ENCODE measurements at places on chromosomes 7 and 10.
A peak's percentile ranks its signal among the peaks of the same experiment; 100 is the strongest.

- DNase-seq, result no peak
Measured at GRCh38 chr7:12257582-12257981, 46.5 kb downstream of the TMEM106B start.

GRCh38 chr10:73999703-74000102 lies 1.8 kb downstream of the VCL start:
- no peak for DNase-seq

DNA sequence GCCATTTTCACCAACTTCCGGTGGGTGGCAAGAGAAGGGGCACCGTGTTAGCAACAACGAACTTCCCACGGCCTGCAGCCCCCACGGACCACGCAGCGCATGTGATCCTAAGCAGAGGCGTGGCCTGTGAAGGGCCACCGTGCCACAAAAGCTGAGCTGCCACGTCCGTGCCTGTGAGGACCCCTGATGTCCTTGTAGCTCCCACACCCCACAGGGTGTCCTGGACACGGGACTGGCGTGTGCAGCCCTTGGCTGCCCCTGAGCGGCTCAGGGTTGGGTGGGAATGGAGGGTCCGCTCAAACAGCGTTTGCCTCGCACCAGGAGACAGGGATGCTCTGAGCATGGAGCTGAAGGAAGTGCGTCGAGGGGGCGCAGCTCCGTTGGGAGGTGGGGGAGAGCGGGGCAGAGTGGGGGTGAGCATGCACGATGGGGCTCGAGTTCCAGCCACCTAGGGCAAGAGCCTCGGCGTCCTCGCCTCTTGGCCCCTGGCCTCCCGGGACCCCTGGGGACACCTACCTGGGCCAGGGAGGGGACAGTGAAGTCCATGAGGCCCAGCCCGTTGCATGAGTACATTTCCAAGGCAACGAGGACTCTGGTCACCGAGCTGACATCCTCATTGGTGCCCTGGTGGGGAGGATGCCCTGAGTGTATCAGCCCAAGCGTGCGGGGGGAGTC lies 33.6 kb downstream of the CFAP46 start:
- no peak for DNase-seq

GRCh38 chr10:115950320-115950719 lies 322.7 kb downstream of the GFRA1 start:
- no peak for DNase-seq

DNA sequence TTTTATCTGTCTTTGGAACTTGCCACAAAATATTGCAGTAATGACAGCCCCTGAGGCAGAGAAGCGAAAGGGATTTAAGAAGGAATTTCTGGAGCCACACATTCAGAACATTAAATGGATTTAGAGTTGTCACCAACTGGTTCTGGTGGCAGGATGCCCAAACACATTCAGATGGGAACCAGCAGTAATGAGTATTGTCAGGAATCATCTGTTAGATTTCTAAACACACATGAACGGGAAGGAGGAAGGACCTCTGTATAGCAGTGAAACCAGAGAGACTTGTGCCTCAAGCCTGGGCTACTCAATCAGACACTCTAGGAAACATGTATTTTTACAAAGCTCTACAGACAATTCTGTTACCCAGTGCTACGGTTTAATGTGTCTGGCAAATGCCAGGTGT lies 103.8 kb upstream of the CCNY start:
- DNase-seq, result no peak

DNA sequence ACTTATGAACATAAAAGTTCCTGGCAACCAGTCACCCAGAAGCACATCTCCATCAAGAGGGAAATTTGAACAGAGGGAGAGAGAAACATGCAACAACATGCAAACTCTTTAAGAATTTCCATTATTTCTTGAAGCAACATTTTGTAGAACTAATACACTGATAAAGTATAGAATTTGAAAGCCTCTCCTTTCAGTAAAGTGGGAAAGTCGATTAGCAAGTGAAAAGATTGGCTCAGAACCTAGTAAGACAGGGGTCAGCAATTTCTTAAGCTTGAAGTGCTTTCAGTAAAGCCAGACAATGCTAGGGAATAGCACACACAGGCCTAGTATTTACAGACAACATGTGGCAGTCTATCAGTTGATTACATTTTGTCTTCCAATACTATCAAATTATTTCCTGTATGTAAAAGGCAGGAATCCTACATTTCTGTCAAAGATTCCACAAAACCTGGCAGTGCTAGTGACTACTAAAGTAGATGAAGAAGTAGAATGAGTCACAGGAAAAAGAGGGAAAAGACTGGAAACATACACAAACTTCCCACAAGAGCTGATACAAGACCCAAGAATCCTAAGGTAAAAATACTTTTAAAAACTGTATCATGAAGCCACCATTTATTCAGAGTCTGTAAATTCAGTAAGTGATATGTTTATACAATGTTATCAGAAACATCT lies 25.2 kb downstream of the DNAJC1 start:
- DNase-seq, result peak; percentile 23

DNA sequence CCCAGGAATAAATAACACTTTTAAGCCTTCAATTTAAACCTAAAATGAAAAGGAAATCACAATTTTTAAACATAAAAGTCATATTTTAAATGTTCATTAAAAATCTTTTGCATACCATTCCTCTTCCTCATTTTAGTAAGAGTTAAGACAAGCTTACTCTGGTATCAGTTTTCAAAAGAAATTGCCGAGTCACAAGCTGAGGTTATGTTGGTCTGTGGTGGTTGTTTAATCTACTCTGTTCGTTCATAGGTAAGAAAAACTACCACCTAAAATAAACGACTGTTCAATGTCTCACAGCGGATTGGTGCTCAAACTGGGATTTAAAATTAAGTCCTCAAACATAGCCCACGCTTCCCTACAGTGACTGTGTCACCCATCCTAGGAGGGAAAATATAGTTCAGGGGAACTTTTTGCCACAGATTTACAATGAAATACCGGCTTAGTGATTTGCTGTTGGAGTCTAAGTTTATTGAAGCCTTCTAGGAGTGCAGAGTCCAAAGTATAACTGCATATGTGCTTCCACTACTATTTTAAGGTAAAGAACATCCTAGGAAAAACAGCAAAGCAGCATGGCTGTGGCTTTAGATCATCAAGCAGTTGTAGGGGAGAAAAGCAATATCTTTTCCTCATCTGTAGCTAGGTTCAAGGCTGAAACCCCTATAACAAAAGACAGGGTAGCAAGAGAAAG lies 61.1 kb downstream of the GNAT3 start:
- DNase-seq, result no peak

DNA sequence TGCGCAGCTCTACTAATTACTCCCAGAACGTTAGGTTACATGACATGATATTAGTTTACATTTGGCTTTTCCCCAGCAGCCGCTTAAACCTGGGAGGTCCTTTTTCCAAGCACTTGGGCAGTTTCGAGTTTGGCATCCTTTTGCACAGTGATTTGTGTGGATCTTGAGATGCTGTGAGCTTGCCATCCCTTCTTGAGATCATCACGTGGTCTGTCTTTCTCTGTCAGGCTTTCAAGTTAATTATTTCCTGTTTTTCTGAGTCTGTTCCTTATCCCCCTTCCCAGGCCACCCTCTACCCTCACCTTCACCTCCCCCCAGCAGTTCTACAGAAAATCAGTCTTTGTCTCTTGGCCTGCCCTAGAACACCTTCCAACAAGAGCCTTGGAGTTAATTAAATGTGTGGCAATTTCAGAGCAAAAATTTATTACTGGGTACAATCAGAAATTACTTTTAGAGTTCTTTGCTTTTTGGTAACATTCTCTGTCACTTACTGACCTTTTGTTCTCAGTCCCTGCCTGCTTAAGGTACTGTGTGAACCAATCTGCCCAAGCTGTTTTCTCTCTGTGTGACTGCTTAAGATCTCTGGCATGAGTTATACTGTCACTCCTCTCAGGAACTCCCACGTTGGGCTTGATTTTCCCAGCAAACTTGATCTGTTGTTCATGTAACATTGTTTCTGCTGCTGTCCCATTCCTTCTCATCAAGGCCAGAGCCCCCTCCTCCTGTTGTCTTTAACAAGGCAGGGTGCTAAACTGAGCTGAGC lies 3.1 kb upstream of the SLF2 start:
- DNase-seq, result no peak

- DNase-seq, result no peak
Measured at GRCh38 chr10:78284381-78284780, 250.7 kb downstream of the RPS24 start.

DNA sequence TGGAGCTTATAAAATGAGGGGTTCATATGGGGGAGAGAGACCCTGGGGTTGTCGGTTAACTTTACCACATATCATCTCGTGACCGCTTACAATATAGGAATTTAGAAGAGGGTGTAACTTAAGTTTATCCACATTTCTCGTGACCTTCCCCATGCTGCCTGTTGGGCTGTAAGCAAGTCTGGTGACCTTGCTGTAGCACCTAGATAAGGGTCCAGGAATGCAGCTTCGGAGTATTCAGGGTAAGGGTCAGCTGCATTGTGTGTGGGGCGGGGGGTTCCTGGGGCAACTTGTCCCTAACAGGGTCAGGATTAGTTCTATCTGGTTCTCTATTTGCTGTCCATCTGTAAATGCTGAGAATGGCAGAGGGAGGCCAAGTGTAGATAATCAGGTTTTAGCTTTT lies 1.3 kb upstream of the CHST3 start:
- DNase-seq, result no peak

- DNase-seq, result no peak
Measured at GRCh38 chr7:16791905-16792698, 12.7 kb downstream of the AGR2 start.

GRCh38 chr7:44638611-44639557 lies 32.5 kb downstream of the OGDH start:
- DNase-seq, result no peak

GRCh38 chr7:18831419-18831818 lies 286.0 kb downstream of the TWIST1 start:
- DNase-seq, result no peak

DNA sequence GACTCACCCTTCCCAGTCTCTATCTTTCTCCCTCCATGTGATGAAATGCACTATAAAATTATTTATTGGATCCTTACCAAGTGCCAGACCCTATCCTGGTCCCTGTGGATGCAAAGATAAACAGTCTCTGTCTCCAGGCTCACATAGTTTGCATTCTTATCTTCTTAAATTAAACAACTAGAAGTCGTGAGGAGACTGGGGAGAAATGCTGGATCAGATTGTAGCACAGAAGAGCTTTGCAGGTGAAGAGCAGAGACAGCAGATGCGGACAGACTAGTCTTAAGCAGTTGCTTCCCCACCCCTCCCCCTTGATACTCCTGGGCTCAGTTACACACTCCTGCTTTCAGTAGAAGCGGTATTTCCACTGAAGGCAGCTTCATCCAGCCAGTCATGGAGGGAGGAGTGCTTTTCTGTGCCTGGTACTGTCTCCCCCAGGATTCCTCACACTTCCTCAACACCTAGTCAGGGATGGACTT lies 20.8 kb upstream of the CDK1 start:
- no peak for DNase-seq

- DNase-seq, result no peak
Measured at GRCh38 chr7:76037310-76037709, 10.5 kb downstream of the STYXL1 start.

GRCh38 chr7:140752533-140752932 lies 56.0 kb downstream of the NDUFB2 start:
- no peak for DNase-seq

- no peak for DNase-seq
Measured at GRCh38 chr7:69365651-69366192, 232.6 kb upstream of the AUTS2 start.

DNA sequence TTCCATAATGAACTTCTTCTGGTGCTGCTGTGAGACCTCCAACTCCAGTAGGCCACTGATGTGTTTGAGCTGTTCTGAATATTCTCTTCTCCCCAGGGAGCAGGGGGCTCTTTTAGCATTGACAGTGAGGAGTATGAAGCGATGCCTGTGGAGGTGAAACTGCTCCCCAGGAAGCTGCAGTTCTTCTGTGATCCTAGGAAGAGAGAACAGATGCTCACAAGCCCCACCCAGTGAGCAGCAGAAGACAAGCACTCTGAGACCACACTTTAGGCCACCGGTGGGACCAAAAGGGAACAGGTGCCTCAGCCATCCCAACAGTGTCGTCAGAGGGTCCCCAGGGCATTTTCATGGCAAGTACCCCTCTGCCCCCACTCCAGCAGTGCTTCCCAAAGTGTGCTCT lies 49.3 kb downstream of the DENND11 start:
- DNase-seq, result no peak

DNA sequence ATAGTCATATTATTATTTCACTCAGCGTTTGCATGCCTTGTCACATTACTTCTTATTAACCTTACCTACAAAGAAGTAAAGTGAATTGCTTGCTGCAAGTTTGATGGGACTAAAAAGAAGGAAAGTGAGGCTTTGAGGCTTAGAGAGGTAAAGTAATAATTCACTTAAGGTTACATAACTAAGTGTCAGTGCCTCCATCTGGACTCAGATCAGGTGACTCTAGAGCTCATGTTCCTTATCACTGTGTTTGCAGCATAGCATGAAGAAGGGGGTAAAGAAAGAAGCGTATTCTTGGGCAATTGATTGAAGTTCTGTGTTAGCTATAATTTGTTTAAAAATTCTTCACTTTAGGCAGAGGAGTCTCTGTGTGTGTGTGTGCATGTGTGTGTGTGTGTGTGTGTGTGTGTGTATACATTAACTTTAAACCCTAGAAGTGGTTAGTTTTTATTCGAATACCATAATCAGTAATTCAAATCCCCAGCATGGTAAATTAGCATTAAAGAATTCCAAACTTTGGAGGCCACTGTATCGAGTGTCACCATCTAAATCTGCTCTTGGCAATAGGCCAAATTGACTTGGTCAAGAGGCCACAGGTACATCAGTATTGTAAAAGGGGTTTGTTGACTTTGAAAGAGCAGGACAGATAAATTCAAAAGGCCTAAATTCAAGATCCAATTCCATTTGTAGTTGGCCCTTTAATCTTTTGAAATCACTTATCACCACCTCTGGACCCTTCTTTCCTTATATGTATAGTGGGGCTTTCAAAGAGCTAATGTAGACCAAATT lies 2.2 kb upstream of the PON3 start:
- no peak for DNase-seq

GRCh38 chr7:155861480-155861868 lies 49.2 kb upstream of the SHH start:
- no peak for DNase-seq

- no peak for DNase-seq
Measured at GRCh38 chr10:34727595-34728033, 87.5 kb downstream of the PARD3 start.

DNA sequence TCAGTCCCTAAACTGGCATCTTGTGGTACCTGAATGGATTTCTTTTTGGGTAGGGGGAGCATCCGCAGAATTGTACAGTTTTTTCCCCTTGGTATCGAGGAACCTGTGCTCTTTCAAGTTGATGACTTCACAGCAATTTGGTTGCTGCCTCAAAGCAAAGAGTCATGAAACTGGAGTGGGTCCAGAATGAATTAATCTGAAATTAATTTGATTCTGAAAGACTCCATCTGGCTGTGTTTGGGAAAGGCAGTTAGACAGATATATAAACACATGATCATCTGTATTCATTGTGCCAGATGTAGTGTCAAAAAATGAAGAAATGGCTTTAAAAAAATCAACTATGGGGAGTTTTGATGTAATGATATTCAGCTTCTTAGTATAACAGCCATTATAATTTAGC lies 136.1 kb downstream of the CELF2 start:
- DNase-seq, result no peak
